ENCODE measurements at places on chromosomes 6 and 20.
A peak's percentile ranks its signal among the peaks of the same experiment; 100 is the strongest.

DNA sequence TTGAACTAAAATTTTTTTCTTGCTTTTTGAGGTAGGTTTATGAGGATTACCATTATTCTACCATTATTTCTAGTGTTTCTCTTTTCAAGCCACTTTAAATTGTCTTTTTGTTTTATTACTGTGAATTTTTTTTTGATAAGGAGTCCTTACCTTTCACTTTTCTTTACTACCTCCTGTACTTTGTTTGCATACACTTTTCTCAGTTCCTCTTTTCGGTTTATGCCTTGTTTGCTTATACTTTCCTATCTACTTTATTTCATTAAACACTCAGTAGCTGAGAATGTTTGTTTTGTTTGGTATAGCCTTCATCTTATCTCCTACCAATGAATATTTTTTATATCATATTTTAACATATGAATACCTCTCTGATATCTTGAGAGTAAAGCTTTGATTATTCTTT, 147.9 kb downstream of the TFAP2B start:
- DNase-seq = no peak

DNA sequence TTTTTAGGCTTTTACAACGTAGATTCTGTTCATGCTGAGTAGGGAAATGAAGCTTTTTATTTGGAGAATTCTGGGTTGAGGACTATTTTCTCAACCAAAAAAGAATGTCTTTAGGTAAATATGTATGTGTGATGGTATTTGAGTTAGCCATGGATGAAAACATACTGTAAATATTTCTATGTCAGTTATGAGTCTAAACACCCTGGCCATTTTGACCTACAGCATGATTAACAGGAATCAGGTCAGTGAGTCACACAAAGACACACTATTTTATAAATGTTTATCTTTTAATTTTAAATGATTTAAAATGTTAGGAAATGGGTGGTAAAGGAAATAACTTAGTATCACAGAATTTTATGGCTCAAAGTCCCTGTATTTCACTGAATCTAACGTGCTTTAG, 851.7 kb upstream of the MAP3K7 start:
- DNase-seq = no peak

- DNase-seq = no peak
These were observed 1.8 kb downstream of the ADAM33 start for GRCh38 chr20:3679749-3680700.

DNA sequence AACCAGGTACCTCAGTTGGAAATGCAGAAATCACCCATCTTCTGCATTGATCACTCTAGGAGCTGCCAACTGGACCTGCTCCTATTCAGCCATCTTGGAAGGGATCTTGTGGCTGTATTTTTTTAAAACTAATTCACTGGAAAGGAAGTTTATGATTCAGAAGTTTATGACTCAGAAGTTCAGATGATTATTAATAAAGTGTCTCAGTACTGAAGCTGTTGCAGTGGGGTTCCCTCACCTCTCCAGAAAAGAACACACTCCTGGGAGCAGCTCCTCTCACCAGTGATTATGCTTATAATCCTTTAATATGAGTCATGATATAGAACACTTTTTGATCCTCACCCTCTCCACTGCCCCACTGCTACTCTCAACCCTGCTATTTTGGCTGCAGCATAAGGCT, 291.2 kb upstream of the HS3ST5 start:
- no peak for DNase-seq

GRCh38 chr6:48714250-48714649, 603.3 kb upstream of the PTCHD4 start:
- peak; percentile 13 for DNase-seq

DNA sequence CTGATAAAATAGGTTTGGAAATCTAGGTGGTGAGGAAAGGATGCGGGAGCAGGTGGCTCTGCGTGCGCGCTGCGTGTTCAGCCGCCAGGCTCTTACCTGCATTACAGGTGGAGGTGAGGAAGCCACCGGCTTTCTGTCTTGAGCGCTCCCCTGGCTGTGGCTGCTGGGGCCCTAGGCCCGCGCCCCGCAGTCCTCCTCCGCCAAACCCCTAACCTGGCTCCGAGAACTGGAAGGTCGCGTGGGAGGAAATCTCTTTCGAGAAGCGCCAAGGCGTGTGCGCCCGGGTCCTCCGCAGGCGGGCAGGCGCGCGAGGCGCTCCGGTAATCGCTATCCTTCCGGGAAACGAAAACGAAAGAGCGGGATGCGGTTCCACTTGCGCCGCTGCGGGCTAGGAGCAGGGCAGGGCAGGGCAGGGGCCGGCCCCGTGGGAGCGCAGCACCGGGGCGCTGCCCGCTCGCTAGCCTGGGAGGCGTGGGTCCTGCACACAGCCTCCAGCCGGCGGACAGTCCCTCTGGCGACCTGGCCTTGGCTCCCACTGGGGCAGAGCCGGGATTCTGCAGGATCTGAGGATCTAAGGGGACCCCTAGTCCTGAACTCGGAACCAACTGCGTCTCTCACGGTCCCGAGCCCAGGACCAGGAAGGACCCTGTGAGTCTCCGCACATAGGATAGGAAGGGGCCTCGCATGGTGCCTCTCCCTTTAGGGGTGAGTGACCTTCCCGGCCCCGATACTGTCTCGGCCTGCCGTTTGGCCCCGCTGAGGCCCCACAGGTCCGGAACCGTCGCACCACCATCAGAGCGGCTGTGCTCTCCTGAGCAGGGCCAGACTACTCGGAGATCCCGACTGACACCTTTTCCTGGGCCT, at the start of gene ETV7:
TSS of gene ETV7 (minus strand) at position 230 of the 864 bp plus-strand sequence. CDS start at position 102, 128 bp downstream.
- no peak for DNase-seq

GRCh38 chr6:100176311-100176950, 182.4 kb upstream of the MCHR2 start:
- DNase-seq = no peak

- no peak for DNase-seq
These were observed 42.5 kb upstream of the VGLL2 start for GRCh38 chr6:117222861-117223260.

DNA sequence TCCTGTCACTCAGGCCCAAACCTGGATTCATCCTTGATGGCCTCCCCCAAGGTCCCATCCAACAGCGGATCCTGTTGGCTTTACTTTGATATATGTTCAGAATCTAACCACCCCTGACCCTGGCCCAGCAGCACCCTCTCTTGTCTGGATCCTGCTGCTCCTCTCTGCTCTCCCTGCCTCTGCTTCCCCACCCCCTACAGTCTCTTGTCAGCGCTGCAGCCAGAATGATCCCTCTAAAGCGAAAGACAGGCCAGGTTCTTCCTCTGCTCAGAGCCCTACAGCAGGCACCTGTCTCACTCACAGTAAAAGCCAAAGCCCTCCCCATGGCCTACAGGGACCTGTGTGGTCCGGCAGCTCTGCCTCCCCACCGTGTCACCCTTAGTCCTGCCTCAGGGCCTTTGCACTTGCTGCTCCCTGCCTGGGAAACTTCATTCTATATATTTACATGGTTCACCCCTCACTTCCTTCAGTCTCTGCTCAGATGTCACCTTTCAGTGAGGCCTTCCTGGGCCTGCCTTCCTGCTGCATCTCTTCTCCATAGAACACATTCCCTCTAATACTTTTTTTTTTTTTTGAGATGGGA, 37.4 kb upstream of the KCNB1 start:
- no peak for DNase-seq

- no peak for DNase-seq
These were observed 8.3 kb upstream of the FOXC1 start for GRCh38 chr6:1601158-1602048.

DNA sequence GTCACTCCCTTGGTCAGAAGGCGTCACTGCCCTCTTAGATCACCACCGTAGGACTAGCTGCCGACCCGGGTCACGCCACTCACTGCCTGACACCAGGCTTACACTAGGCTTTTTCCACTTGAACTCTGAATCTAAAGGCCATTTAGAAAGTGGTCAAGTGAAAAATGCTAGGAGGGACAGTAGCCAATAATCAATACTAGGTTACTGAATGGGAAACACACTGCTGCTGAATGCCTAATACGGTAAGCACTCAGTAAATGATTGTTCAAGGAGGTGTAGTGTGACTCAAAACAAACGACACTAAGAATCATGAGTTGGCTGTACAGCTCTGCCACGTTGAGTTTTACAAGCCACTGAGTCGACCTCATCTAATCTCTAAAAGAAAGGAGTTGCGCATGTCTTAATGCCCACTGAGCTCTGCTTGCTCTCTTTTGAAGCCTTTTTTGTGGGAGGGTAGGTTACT, 760 bp upstream of the IBTK start:
- no peak for DNase-seq

DNA sequence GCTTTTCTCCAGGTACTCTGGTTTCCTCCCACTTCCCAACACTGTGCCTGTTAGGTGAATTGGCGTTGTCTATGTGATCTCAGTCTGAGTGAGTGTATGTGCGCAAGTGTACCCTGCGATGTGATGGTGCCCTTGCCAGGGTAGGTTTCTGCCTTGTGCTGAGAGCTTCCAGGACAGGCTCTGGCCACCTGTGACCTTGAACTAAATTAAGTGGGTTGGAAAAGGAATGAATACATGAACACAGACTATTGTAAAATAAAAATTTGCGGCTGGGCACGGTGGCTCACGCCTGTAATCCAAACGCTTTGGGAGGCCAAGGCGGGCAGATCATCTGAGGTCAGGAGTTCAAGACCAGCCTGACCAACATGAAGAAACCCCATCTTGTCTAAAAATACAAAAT, 678.0 kb downstream of the DHX35 start:
- no peak for DNase-seq

- DNase-seq = no peak
These were observed 554.5 kb upstream of the AGPAT4 start for GRCh38 chr6:161828355-161828754.

GRCh38 chr6:121426686-121427085, 8.8 kb upstream of the GJA1 start:
- DNase-seq = no peak

DNA sequence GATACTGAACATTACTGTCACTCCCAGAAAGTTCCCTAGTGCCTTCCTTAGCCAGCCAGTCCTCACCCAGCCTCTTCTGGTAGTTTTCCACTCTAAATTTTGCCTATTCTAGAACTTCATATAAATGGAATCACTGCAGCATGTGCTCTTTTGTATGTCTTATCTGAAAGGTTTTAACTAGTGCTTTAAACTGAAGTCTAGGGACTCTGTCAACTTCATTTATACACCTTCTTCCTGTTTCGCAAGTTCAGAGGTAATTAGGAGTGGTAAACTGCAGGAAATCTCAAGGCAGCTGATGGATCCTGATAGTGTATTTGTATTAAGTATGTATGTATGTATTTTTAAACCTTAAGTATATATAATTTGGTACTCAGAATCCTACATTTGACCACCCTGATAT, 94.3 kb downstream of the TCP11 start:
- no peak for DNase-seq

- no peak for DNase-seq
These were observed 180.4 kb downstream of the DLL1 start for GRCh38 chr6:170110201-170111140.

GRCh38 chr20:46791722-46792416, 82.4 kb downstream of the SLC2A10 start:
- no peak for DNase-seq

GRCh38 chr20:5540091-5540490, 210.1 kb upstream of the SHLD1 start:
- DNase-seq = no peak

- no peak for DNase-seq
These were observed 287.3 kb downstream of the BMP7 start for GRCh38 chr20:56979125-56979524.

All from NCI-H1930 (cell line).